AG08395 (cell line): ENCODE measurements at places on chromosomes 6 and 20.

GRCh38 chr6:6966127-6966526, 141.6 kb upstream of the RREB1 start:
- no peak for DNase-seq

- no peak for DNase-seq
Observed at GRCh38 chr6:259901-260508, 32.3 kb upstream of the DUSP22 start.

- no peak for DNase-seq
Observed at GRCh38 chr6:83221276-83221675, 28.1 kb downstream of the RWDD2A start.

- DNase-seq = no peak
Observed at GRCh38 chr20:34269996-34270627, 28.9 kb downstream of the ASIP start.

GRCh38 chr20:8851446-8851845, 217.4 kb upstream of the PLCB4 start:
- DNase-seq = no peak

DNA sequence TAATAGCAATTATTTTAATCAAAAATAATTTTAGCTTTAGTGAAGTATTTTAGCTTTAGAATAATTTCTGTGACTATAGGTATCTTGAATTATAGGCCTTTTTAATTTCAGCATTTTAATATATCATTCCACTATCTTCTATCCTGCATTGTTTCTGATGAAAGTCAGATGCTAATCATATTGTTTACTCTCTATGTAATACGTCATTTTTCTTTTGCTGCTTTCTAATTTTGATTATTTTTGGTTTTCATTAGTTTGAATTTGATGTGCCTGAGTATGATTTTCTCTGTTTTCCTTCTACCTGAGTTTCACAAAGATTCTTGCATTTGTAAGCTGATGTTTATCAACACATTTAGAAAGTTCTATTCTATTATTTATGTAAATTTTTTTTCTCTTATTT, 17.4 kb upstream of the ADGRG6 start:
- DNase-seq = no peak

DNA sequence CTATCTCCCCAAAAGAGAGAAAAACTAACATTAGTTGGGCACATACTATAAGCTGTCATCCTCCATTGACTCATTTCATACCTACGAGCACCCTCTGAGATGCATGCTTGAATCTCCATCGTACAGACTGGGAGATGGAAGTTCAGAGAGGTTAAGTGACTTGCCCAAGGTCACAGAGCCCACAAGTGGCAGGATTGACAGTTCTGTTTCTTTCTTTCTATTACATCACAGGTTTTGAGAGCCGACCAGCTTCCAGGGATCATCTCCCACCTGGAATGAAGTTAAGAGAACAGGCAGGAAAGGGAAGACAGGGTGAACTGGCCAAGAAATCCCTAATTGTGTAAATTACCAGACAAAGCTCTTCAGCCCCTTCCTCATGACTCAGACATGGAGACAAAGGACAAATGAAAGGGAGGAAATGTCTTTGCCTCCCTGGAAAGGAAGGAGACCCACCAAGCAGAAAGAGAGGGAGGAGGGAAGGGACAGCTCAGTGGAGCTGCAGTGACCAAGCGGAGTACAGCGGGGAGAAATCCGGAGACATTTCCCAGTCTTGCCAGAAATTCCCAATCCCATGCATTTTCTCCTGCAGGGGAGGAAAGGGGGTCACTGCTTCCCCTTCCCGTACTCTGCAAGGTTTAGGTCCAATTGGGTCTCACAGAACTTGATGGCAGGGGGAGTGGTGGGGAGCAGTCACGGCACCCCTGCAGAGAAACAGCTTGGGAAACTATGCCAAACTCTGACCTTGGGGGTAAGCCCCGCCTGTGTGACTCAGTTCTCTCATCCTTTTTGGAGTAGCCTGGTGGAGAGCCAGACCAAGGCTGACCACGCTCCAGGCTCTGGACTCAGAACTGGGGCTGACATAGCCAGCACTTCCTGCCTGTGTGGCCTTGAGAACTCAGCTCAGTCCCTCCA, 154.3 kb downstream of the ANKRD60 start:
- DNase-seq = peak; percentile 84

DNA sequence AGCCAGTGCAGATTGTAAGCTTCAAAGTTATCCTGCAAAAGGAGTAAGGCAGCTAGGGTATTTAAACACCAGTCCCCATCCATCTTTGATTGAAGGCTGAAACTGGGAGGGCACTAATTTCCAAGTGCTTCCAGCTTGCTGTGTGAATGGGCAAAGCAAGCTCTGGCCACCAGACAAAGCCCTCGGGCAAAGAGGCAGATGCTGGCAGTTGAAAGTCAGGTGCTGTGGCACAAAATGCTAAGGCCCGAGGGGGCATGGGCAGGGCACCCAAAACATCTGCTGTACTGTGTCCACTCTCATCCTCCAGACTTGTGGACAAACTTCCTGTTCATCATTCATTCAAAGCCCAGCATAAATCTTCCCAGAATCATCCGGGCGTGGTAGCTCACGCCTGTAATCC, 62.9 kb downstream of the TRMT6 start:
- no peak for DNase-seq

- DNase-seq = no peak
Observed at GRCh38 chr6:130593948-130594347, 228.1 kb downstream of the TMEM200A start.

- peak; percentile 63 for DNase-seq
Observed at GRCh38 chr6:117483004-117483644, 650 bp downstream of the DCBLD1 start.

DNA sequence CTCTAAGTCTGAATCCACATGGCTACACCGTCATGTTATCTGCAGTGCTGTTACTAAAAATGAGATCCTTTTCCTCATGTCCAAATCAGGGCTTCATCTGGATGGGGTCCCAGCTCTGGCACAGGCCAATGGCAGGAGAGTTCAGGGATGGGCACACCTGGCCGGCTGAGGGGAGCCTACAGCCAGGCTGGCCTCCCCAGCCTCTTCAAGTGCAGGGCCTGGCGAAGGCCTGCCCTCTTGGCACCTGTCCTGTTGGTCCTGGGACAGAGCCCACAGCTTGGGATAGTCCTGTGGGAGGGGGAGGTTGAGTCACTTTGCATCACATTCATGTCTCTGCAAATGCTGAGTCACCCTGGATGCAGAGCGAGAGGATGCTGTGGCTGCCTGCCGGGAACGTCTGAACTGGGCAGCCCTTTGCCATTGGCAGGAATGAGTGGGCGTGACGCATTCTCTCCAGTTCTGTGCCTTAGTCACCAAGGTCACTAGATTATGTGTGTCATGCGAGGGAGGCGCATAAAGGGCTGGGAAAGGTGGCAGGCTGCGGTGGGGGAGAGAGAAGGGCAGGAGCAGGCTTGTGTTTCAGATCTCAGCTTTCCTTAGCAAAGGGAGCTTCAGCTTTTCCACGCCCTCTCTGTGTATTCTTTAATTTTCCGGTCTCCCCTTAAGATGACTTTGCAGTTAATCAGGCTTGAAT, 223.2 kb upstream of the ECI2 start:
- peak; percentile 98 for DNase-seq

DNA sequence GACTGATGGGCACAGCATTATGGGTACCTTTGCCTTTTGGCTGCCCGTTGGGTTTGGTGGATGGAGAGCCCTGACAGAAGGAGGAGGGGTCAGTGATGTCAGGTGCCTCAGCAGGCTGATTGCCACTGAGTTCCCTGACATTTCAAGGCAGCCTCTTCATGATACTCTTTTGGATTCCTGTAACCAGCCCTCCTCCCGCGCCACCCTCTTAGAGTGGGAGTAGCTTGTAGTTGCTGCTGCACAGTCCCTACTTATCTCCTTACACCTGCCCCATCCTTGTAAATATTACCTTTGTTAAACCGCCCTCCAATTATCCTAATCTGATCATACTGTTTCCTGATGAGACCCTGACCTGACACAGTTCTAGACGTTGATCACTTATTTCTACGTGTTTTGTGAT, 140.0 kb downstream of the CFAP61 start:
- no peak for DNase-seq

DNA sequence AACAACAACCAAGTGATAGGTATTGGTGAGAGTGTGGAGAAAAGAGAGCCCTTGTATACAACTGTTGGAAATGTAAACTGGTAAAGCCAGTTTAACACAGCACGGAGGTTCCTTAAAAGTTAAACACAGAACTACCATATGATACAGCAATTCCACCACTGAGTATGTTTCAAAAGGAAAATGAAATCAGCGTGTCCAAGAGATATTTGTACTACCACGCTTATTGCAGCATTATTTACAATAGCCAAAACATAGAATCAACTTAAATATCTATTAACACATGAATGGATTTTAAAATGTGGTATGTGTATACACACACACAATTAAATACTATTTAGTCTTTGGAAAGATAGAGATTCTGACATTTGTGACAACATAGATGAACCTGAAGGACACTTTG, 1.1 kb downstream of the PTCHD4 start:
- no peak for DNase-seq

DNA sequence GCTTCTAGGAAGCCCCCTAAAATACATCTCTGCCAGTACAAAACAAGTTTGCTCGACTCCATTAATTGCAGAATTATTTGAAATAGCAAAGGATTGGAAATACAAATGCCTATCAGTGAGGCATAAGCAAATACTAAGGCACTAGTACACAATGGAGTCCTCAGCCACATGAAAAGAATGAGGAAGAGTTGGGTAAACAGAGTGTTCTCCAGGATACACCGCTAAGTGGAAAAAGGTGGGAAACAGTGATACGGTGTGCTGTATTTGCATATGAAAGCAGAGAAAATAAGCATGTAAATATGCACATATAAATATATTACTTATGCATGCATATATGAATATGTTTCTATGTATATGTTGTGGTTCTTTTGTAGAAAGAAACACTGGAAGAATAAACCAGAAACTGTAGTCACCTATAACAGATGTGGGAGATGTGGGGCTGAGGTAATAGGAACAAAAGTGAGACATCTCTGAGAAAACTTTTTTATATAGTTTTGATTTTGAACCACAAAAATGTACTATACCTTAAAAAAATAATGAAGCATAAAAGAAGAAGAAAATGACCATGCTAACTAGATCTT, 143.4 kb upstream of the MYLIP start:
- DNase-seq = no peak

DNA sequence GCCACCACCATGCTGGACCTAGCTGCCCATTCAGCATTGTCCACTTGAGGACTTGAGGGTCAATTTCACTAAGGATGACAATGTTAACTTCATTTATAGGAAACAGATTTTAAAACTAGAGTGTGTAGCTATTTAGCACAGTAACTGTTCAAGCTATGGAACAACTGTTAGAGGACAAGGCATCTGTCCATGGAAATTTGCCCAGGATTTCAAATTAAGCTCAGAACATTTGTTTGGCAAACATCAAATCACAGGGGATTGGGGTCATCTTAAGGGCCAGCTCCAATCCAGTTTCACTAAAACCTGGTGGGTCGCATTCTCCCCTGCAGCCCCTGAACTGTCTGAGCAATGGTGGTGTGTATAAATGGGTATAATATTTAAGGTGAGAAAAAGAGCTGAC, 35.1 kb downstream of the PM20D2 start:
- DNase-seq = no peak

GRCh38 chr6:149761438-149761837, 11.9 kb downstream of the PCMT1 start:
- no peak for DNase-seq

- no peak for DNase-seq
Observed at GRCh38 chr6:23173234-23173633, 603.9 kb downstream of the HDGFL1 start.

- DNase-seq = no peak
Observed at GRCh38 chr6:119566546-119567260, 217.1 kb upstream of the MAN1A1 start.

DNA sequence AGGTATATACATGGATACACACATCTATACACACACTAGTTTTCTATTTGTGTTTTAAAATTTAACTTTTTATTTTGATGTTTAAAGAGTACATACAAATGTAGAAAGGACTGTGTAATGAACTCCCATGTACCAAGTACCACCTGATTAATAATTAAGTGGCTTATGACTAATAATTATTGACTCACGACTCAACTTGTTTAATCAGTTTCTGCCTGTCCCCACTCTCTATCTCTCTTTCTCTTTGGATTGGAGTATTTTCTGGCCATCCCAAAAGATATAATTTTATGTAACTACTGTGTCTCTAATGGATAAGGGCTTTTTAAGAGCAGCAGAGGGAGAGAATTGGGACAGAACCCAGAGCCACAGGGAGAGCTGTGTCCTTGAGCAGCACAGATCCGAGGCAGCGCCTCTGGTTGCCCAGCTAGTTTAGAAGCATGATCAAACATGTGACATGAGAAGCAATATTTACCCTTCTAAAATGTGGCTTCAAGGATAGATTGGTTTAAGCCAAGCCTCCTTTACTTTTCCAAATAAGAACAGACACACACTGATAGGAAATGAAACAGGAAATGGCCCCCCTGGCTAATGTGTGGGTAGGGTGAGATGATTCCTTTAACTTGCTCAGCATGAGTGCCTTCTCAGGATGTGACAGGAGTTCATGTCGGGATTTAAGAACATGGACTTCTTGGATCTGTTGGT, 81.0 kb downstream of the ERMARD start:
- no peak for DNase-seq

GRCh38 chr6:109321752-109322151, 60.5 kb downstream of the CD164 start:
- DNase-seq = no peak

DNA sequence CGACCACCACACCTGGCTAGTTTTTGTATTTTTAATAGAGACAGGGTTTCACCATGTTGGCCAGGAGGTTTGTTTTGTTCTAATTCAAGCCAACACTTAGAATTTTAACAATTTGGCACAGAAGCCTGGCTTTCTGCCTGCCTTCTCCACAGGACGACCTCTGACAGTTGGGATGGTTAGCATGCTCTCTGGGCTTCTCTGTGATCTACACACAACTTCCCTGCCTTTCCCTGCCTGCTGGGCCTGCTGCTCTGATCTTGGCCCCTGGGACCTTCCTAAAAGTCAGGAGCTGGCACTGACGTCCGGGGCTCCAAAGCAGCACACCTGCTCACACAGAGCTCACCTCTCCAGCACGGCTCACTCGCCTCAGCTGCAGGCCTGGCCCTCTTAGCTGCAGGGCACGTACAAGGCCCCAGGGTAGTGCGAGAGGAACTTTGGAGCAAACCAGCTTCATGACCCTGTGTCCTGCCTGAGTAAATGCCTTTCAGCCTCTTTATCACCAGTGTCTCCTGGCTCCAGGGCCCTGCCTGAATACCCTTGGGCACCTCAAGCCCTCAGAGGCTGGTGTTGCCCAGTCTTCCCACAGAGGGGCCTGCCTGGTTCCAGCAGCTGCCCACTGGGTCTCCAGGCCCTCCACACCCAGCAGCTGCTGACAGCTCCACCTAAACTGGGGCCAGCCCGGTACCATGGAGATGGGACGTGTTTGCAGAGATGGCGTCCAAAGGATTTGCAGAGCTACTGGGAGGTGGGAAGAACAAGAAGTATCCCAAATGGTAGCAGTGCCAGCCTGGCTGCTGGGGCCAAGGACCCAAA, 96.0 kb downstream of the PSMB1 start:
- DNase-seq = no peak

DNA sequence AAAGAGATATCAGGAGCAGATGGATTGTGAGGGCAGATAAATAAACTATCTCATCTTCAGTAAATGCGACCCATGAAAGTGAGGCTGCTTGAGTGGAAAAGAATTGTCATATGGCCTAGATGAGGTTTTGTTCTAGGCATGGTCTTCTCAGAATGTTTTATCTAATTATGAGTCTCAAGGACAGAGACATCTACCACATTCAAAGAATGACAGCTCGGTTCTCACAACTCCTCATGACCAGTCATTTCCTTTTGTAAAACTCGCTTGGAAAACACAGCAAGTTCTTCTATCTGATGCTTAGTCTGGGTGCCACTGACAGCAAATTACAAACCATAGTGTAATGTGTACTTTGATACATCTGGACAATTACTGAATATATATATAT, 140.5 kb downstream of the CCDC170 start:
- DNase-seq = no peak
